ENCODE measurements at places on chromosomes 2 and 18.

- no peak for DNase-seq
Observed at GRCh38 chr18:44935455-44935854, 254.8 kb downstream of the SETBP1 start.

DNA sequence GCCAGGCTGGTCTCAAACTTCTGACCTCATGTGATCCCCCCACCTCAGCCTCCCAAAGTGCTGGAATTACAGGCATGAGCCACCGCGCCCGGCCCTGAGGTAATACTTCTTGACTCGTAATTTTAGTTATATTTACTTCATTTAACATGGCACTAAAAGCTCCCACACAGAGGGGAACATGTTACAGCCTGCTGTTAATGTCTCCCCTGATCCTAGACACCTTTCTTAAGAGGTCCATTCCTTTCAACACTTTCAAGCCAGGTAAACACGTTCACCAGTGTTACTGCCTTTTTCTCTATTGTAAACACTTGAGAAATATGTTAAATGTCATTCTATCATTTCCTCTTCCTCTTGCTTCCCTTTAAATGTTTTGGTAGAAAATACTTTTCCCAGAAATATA, 161.4 kb downstream of the METTL4 start:
- DNase-seq: no peak

DNA sequence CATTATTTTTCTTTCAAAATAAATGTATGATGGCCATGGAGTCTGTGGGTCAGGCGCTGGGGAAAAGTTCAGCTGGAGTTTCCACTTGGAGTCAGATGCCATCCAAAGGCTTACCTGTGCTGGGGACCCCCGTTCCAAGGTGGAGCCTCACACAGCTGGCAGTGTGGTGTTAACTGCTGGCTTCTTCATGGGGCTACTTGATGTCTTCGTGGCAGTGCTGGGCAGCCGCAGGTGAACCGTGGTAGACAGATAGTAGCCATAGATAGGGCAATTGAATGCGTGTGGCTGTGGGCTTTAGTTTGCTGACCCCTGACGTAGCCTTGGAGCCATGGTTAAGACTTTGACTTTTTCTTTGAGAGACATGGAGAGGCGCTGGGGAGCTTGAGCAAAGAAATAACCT, 83.1 kb downstream of the HS6ST1 start:
- DNase-seq: no peak

- DNase-seq: no peak
Observed at GRCh38 chr2:195471163-195471562, 185.9 kb upstream of the SLC39A10 start.

DNA sequence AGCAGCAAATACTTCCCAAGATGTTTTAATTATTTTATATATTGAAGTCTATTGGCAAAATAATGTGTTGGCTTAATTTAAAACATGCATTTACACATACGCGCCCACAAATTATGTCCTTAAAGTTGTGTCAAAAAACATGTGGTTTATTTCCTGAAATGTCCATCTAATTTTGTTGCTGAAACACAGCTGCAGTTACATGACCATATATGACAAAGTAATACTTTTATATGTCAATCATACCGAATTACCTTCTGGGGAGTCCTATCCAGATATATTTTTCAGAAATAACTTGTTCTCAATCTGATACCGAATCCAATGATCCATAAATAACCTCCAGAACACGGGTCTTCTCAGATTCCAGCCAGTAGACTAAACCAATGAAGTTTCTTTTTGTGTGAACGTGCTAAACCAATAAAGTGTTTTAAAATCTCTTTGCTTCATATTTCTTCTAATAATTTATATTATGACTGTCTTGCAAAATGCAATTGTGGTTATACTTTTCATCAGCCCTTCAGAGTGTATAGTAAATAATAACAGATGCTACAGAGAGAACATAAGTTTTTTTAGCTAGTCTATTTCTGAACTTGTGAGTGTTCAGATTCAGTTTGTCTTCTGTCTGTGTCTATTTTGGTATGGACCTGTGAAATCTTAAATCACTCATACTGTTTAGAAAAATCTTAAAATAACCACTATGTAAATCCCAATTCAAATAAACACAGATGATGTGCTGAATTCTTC, 2.4 kb downstream of the SCG2 start:
- no peak for DNase-seq

DNA sequence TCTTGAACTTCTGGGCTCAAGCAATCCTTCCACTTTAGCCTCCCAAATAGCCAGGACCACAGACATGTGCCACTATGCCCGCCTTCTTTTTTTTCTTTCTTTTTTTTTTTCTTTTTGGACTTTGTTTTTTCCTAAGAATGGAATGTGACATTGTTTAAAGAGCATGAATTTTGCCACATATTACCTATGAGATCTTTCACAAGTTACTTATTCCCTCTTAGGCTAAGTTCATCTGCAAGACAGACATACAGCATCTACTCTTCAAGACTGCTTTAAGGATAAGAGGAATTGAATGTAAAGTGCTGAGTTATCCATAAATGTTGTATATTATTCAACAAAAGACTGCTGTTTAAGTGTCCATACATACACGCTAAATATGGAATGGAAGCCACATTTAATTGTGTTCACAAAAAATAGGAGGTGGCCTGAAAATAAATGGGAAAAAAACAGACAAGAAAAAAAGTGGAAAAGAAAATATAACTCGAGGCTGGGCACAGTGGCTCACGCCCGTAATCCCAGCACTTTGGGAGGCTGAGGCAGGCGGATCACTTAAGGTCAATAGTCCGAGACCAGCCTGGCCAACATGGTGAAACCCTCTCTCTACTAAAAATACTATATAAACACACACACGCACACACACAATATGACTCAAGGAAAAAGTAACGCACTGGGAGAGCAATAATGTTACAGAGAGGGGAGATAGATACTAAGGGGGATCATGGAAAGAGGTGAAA, 3.2 kb upstream of the PPM1G start:
- no peak for DNase-seq

DNA sequence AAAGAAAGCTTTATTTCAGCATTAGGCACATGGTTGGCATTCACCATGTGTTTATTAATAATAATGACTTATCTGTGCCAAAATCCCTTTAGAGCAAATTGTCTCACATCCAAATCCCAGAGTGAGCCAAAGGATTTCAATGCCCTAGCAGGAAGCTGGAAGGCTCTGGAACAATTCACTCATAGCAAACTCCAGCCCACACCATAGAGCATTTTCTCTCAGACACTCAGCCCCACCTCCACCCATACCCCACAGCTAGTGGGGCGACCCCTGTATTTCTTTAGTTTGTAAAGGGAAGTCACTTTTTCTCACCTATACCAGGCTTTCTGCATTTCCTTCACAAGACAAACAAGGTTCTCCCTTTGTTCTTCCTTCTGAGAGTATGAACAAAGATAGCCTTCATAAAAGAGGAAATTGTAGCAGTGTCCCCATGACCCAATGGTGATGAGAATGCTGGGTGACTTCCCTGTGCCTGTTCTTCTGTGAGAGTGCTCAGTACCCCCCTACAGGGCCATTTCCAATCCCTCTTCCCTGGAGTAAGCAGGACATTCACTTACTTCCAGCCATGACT, 100.1 kb upstream of the APCDD1 start:
- DNase-seq: no peak

DNA sequence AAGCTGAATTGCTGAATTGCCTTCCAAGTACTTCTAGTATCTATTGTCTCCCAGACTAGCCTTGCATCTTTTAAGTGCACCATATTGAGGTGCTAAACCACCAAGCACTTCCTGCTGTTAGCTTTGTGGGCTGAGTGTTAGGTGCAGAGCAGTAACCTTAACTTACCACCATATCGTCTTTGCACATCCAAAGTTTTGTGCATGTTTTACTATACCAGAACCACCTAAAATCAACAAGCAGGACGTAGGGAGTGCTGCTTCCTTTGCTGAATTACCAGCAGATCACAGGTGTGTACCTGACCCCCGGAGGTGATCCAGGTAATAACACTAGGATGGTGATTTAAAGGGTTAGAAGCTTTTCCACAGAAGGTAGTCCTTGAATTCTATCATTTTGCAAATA, 359.9 kb upstream of the HNRNPA3 start:
- DNase-seq: no peak
